ENCODE measurements at places on chromosomes 3 and 15.
A peak's percentile ranks its signal among the peaks of the same experiment; 100 is the strongest.

DNA sequence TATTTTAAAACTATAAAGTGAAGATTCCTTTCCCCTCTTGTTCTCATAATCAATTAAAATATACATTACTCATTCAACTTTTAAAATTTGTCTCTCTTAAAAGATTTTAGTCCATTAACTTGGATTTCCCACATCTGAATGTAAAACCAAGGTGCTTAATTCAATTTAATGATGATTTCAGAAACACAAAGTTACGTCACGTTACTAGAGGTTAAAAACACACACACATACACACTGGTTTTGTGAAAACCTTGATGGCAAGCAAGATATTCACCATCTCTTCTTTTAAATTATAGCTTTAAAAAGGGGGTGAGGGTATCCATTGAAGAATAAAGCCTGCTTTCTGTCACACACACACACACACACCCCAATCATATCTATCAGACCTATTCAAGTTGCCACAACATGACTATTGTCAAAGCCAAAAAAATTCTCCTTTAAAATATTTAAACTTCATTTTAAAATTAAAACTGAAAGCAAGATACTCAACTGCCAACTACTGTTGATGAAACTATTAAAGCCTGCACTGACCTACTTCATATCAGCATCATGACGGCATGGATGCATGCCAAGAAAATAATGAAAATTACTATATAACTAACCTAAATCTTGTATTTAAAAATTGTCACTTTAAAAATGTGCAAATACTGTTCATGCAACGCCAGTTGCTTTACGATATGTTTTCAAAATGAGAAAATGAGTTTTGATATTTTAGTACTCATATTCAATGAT, 2.1 kb downstream of the RFX7 start:
- no peak for DNase-seq

GRCh38 chr15:71779073-71779797, 31.1 kb upstream of the NR2E3 start:
- no peak for DNase-seq

DNA sequence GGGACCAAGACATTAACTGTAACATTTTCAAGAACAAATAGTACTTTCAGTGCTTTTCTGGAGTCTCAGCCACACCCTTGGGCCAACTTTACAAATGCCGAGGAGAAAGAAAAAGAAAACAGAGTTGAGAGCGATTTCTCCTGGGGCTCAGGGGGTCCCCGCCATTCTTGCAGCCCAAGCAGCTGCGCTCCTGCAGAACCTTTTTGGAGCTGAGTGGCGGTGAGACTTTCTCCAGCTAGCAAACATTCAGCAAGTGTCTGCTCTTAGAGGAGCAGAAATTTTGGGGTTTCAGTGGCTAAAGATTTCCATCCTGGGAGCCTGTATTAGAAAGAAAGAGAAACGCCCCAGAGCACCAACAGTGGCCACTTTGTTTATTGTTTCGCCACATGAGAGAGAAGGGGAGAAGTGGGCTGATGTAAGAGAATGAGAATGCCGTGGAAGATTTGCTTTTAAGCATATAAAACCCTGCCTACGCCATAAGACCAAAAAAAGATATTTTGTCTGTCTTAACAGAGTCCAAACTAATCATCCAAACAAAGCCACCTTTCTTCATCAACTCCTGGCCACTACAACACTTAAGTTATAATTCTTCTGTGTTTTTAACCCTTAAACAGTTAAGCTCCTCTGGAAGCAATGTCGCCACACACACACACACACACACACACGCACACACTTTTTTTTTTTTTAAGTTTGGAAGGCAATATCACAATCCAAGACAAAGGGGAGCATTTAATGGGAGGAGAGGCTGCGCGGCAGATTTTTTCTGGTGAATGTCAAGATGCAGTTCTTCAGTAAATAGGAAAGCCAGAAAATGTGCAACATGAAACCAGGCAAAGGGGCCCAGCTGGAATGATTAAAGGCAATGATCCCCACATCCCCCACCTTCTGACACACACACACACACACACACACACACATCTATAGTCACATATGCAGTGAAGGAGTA, 19.2 kb downstream of the EID1 start:
- no peak for DNase-seq

DNA sequence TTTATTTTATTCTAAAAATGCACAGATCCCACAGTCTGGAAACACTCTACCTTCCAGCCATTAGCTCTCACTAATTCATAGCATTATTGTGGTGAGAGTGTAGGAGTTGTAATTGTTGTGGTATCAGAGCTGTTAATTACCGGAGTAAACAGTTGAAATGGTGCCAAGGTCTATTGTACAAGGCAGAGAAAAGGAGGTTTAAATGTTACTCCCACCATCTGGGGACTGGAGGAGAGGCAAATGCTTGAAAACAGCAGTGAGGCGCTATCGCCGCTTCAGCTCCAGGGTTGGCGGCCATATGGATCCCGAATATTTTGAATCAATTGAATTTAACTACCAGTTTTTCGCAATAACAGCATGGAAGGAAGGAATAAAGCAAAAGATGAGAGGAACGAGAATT, 113.1 kb upstream of the C15orf61 start:
- no peak for DNase-seq

- no peak for DNase-seq
Measured at GRCh38 chr3:4582624-4583023, 89.5 kb downstream of the ITPR1 start.

DNA sequence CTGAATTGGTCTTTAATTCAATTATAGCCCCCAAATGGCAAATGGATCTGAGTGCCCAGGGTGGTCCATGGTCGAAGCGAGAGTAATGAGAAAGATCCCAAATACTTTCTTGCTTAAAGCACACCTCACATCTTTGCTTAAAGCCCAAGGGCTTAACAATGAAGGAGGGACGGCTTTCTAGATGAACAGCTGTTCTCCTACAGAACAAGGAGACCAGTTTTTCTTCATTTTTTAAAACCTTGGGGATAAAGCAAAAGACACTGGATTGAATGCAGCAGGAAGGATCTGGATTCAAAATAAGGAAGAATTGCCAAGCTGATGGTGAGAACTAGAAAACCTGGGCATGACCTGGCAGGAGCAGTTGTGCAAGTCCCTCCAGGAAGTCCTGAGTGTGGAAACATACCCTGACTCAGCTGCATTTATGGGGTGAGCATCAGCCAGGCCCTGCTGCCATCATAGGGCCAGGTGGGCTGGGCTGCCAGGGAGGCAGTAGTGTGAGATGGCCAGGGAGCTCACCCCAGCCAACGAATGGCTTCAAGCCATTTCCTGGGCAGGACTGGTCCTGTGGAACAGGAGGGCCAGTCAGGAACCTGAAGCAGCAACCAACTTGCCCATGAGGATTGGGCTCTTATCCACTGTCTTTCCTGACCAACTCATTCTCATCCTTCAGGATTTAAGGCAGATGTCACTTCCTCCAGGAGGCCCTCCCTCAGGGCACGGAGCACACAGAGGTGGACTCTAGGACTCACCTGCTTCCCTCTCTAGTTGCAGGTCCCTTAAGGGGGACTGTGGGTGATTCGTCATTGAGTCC, 18.4 kb upstream of the RHCG start:
- no peak for DNase-seq

DNA sequence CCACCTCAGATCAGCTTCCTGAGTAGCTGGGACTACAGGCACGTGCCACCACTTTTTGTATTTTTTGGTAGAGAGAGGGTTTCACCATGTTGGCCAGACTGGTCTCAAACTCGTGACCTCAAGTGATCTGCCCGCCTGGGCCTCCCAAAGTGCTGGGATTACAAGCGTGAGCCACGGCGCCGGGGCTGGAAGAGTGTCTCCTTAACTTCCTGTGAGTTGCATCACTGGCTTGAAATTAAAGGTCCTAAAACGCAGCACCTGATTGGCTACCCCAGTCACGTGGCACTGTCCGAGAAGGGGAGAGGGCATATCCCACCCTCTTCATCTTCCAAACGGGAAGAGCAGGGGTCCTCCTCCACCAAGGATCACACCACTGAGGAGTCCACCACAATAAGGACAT, 5.5 kb upstream of the FAM174B start:
- no peak for DNase-seq

DNA sequence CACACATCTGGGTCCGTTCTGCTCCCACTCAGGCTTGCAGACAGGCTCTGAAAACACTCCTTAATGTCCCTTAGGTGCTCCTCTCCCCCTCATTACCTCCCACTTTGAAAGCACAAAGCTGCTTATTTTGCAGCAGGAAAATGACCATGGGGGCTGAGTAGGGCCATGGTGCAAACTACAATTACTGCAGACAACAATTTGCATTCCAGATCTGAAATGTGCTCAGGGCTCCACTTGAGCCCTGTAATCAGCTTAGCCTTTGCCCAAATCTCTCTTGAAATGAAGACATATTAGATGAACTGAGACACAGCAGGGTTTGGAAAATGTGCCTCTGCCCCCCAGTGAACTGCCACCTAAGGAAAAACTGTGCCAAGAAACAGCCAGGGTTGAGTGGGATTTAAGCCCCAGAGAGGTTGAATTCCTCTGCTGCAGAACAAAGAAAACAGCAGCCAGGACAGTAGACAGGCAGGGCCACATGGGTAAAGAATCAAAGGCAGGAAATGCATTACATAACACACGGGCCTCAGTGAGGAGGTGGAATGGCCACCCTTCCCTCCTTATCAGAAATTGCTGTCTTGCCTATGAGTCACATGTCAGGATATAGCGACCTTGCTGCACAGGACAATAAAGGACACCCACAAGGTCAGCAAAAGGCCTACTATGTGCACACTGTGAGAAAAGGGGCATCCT, 126.8 kb upstream of the ARHGEF3 start:
- DNase-seq: no peak

- no peak for DNase-seq
Measured at GRCh38 chr3:150699068-150699639, 4.6 kb downstream of the ERICH6 start.

DNA sequence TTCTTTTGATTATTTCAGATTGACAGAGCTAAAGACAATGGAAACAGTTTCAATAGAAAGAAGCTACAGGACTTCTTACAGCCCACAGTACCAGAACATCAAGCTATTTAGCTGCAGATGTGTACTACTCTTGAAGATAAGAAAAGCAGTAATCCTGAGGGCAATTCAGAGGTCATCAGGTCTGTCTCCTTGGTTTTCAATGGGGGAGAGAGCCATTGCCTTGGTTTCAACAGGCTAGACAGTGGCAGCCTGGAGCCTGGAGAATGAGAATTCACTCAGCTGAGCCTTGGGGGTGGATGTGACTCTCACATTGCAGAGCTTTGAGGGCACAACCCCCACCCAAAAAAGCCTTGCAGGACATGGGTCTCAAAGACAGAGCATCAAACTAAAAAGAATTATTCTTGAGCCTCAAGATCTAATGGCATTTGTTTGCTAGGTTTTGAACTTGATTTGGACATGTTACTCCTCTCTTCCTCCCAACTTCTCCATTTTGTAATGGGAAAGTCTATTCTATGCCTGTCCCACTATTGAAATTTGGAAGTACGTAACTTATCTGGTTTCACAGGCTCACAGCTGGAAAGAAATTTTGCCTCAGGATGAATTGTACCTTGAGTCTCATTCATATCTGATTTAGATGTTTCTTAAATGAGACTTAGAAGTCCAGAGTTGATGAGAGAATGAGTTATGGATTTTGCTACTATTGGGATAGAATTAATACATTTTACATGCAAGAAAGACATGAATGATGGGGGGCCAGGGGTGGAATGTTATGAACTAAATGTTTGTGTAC, 36.9 kb downstream of the PLSCR1 start:
- no peak for DNase-seq

- no peak for DNase-seq
Measured at GRCh38 chr3:51845129-51845528, 16.3 kb upstream of the IQCF2 start.

DNA sequence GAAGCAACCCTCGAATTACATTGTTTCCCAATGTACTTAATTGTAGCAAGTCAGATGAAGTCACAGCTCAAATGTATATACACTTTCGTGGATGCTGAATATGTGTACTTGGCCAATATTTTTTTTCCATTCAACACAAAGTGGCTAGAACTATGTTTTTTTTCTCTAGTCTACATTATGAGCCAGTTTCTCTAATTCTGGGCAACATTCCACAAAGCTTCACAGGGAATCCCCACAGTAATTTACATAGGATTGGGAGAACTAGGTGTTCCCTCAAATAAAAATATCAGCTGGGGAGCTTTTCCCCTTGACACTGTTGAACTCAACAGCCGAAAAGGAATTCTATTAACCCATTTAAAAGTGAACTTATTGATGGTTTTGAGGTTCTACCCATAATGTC, 493.1 kb downstream of the MECOM start:
- DNase-seq: no peak

- no peak for DNase-seq
Measured at GRCh38 chr15:99163271-99164062, 58.6 kb downstream of the SYNM start.

DNA sequence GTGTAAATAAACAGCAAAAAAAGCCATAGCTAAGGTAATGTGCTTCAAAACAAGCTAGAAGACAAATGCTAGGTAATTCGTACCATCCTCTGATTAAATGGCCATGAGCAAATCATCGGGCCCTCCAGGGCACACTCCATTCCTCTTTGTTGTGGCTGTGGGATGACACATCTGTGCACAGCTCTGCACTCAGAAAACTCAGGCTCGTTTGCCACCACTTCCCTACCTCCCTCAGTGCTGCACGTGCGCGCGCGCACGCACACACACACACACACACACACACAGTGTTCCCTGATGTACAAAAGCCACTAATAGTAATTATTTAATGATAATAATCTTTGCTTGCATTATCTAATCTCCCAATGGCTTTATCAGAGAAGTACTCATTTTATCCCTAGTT, 336.6 kb downstream of the FEZF2 start:
- no peak for DNase-seq

- DNase-seq: no peak
Measured at GRCh38 chr3:194245975-194246561, 105.1 kb downstream of the CPN2 start.

GRCh38 chr3:173699353-173699752, 301.8 kb downstream of the NLGN1 start:
- DNase-seq: no peak

GRCh38 chr15:26676115-26676514, 96.8 kb downstream of the GABRB3 start:
- no peak for DNase-seq

DNA sequence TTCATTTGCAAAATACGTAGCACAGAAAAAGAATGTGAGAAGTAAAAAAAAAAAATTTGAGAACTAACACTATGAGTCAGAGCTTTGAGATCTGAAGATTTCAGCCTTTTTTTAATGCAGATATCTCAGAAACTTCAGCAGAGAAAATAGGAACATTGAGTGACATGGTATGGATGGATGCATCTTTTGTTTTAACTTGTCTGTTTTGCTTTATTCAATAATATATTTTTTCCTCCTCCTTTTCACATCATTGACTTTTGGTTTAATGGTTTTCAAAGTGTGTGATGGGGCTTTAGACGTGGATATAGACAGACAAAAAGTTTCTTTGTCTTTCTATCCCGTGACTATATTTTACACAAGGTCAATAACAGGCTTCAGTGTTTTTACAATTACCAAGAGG, 426.7 kb upstream of the FRG2C start:
- DNase-seq: no peak

GRCh38 chr3:150737874-150738679, 24.9 kb downstream of the SIAH2 start:
- no peak for DNase-seq

DNA sequence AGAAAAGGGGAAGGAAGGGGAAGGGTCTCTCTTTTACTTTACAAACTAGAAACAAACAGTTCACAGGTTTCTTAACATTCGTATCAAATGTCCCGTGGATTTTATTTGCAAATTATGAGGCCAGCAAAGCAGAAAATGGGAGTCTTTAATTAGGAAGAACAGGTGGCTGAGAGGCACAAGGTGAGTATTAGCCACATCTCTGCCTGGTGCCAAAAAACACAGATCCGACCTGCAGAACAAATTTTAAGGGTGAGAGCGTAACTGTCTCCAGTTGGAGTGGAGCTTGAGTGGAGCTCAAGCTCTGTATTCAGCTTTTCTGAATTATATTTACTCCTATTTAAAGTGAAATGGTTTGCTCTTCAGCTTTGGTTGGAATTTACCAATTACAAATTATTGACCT, 1004.9 kb downstream of the FHIT start:
- DNase-seq: peak; percentile 31

Data from NCI-H2029 treated with DMSO at 0.1 percent for 48 hours (cell line).